Ureter (tissue), 1 donor: ENCODE measurements at places on chromosomes 13 and 19. TPM values are rescaled to one million over a fixed set of nuclear protein-coding genes. Genes with fewer than 3 reads are reported as not detected.

The SWSAP1 gene
- 4.3 TPM for total RNA-seq

The SELENOV gene
- not detected for total RNA-seq

The ZNF382 gene
- 7.9 TPM for total RNA-seq

The CBARP gene
- 0.73 TPM for total RNA-seq

The CAPS gene
- 181 TPM for total RNA-seq

The TNFSF9 gene
- total RNA-seq, result 0.75 TPM

The YJEFN3 gene
- total RNA-seq, result 14.1 TPM

The NKPD1 gene
- 0.60 TPM for total RNA-seq

The KLHL1 gene
- total RNA-seq, result not detected

The RFPL4AL1 gene
- not detected for total RNA-seq

The ZNF460 gene
- 101 TPM for total RNA-seq

The HIPK4 gene
- 0.34 TPM for total RNA-seq

The ZNF667 gene
- 12.5 TPM for total RNA-seq

The FAM216B gene
- not detected for total RNA-seq

The PDX1 gene
- total RNA-seq, result not detected

The LILRA1 gene
- 0.34 TPM for total RNA-seq

The ACER1 gene
- total RNA-seq, result not detected

The RNF113B gene
- total RNA-seq, result not detected

The TEX29 gene
- not detected for total RNA-seq

The SIAH3 gene
- 0.08 TPM for total RNA-seq

The CYP2A6 gene
- total RNA-seq, result not detected

The ZNF829 gene
- total RNA-seq, result 4.2 TPM

The LRRC63 gene
- 0.83 TPM for total RNA-seq

The ZNF229 gene
- 7.7 TPM for total RNA-seq

The PGLYRP2 gene
- 0.34 TPM for total RNA-seq

The OR7G1 gene
- not detected for total RNA-seq

The SERTAD3 gene
- total RNA-seq, result 34.3 TPM

The SIN3B gene
- 90.8 TPM for total RNA-seq

The SSC5D gene
- total RNA-seq, result 15.2 TPM

The RCBTB1 gene
- total RNA-seq, result 12.2 TPM

The ICAM1 gene
- 20.4 TPM for total RNA-seq

The ERICH6B gene
- not detected for total RNA-seq

The DIAPH3 gene
- total RNA-seq, result 0.23 TPM

The ZNF583 gene
- total RNA-seq, result 9.7 TPM

The ZNF536 gene
- total RNA-seq, result 15.8 TPM

The ZNF560 gene
- not detected for total RNA-seq

The CD79A gene
- total RNA-seq, result 3.7 TPM
